Vagina (tissue), 2 donors: ENCODE measurements at places on chromosomes 1 and 21. TPM values are rescaled to one million over a fixed set of nuclear protein-coding genes. Genes with fewer than 3 reads are reported as not detected.

GRCh38 chr1:51168266-51168845, 66.3 kb downstream of the C1orf185 start:
- H3K4me3 ChIP-seq: no peak overlapping the region
- no peaks in the 10 kb centered on the region for H3K36me3 ChIP-seq
- H3K27ac ChIP-seq: no peak overlapping the region
- DNase-seq: no peak
- no peaks in the 10 kb centered on the region for H3K4me1 ChIP-seq
- H3K27me3 ChIP-seq: no peaks in the 10 kb centered on the region

GRCh38 chr1:206550446-206550845, 43.1 kb downstream of the RASSF5 start:
- peaks cover 8% of the 10 kb centered on the region for H3K4me1 ChIP-seq
- H3K4me3 ChIP-seq: no peak overlapping the region
- H3K27ac ChIP-seq: no peak overlapping the region

- no peaks in the 10 kb centered on the region for H3K27me3 ChIP-seq
- H3K36me3 ChIP-seq: no peaks in the 10 kb centered on the region
- H3K27ac ChIP-seq: no peak overlapping the region
- peaks cover 27% of the 10 kb centered on the region for H3K4me1 ChIP-seq
These were observed 1.7 kb upstream of the IL6R start for GRCh38 chr1:154403261-154403943.

- H3K36me3 ChIP-seq: no peaks in the 10 kb centered on the region
- H3K4me1 ChIP-seq: peaks cover 41% of the 10 kb centered on the region
- no peak overlapping the region for H3K4me3 ChIP-seq
- DNase-seq: no peak
These were observed 42.9 kb downstream of the IER5 start for GRCh38 chr1:181131255-181131941.

DNA sequence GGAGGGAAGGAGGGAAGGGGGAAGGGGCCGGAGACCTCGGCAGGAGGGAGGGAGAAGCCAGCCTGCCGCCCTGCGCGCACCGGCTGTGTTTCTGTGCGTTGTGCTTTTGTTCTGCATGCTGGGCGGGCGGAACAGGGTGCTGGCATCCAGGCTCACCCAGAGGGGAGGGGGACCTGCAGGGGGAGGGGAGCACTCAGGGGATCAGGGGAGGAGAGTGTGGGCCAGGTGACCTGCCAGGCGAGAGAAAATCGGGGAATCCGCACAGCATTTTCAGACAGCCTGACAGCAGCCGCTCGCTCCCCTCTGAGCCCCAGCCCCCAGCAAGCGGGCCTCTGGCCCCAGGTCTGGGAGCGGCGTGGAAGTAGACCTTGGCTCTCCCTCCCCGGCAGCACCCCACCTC, 54.7 kb downstream of the RIPK4 start:
- no peaks in the 10 kb centered on the region for H3K36me3 ChIP-seq
- no peak for DNase-seq
- H3K27me3 ChIP-seq: no peaks in the 10 kb centered on the region
- peaks cover 19% of the 10 kb centered on the region for H3K4me1 ChIP-seq

The CCDC190 gene
- total RNA-seq: not detected

DNA sequence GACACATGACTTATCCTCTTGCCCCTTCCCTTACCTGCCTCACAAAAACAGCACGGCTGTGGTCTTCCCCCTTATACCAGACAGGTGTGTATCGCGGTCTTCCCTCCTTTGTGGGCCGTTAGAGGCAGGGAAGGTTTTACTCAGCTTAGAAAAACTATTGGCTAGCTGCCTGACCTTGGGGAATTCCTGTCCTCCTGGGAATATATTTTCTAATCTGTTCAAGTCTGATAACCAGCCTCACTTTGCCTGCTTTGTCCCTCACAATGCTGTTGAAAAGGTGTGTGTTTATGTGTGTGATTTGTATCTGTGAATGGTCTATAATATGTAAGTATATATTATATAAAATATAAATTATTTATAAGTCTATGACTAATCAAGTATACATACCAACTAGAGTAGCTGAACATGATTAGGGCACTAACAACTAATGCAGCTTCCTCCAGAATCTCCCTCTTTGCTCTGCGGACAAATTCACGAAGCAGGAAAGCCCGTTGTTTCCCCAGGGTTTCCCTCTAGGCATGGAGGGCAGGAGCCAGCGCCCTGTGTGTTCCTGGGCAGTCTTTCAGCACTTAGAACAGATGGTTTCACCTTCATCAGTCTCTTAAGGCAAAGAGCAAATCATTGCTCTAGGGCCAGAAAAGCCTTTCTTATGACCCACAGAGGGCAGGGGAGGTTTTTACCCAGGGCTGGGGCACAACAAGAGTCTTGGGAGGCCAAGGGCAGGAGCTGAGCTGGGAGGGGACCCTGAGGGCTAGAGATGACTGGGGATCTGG, 25.6 kb downstream of the SLC26A9 start:
- no peaks in the 10 kb centered on the region for H3K4me1 ChIP-seq
- H3K27me3 ChIP-seq: no peaks in the 10 kb centered on the region
- no peak overlapping the region for H3K4me3 ChIP-seq
- H3K27ac ChIP-seq: no peak overlapping the region

- peak overlapping the region; percentile 85 for H3K27ac ChIP-seq
- peaks cover 8% of the 10 kb centered on the region for H3K4me1 ChIP-seq
- H3K27me3 ChIP-seq: no peaks in the 10 kb centered on the region
- peak overlapping the region; percentile 66 for H3K4me3 ChIP-seq
- DNase-seq: no peak
These were observed 561 bp downstream of the KIF2C start for GRCh38 chr1:44740179-44740617.
